Liver (tissue), 10 donors: ENCODE measurements at places on chromosomes 11 and 22. TPM values are rescaled to one million over a fixed set of nuclear protein-coding genes. Genes with fewer than 3 reads are reported as not detected.

- DNase-seq: no peak
Measured at GRCh38 chr11:117505285-117505970, 177.8 kb downstream of the CEP164 start.

The GDPD4 gene
- 0.08 TPM for total RNA-seq

DNA sequence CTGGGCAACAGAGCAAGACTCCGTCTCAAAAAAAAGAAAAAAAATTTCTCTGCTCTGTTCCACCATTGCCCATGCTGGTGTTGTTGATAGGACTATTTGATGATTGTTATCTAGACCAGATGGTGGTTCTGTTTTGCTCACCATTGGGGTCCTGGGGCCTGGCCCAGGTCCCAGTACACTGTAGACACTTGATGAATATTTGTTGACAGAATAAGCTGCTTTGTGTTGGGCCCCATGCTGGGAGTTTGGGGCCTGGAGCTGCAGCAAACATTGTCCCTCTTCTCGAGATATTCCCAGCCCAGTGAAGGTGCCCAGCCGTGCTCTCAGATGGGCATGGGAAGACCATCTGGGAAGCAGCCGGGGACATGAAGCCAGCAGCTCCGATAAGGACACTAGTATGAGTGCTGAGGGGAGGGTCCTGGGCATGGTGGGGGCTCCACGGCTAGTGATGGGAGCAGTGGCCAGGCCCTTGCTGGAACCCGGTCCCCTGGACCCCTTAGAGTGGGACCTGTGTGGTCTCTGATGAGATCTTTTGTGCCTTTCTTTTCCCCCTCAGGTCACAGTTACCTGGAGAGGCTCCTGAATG is 13.6 kb downstream of the INCENP start:
- DNase-seq: no peak

- no peak for DNase-seq
Measured at GRCh38 chr11:113255096-113255495, 59.3 kb upstream of the TTC12 start.

DNA sequence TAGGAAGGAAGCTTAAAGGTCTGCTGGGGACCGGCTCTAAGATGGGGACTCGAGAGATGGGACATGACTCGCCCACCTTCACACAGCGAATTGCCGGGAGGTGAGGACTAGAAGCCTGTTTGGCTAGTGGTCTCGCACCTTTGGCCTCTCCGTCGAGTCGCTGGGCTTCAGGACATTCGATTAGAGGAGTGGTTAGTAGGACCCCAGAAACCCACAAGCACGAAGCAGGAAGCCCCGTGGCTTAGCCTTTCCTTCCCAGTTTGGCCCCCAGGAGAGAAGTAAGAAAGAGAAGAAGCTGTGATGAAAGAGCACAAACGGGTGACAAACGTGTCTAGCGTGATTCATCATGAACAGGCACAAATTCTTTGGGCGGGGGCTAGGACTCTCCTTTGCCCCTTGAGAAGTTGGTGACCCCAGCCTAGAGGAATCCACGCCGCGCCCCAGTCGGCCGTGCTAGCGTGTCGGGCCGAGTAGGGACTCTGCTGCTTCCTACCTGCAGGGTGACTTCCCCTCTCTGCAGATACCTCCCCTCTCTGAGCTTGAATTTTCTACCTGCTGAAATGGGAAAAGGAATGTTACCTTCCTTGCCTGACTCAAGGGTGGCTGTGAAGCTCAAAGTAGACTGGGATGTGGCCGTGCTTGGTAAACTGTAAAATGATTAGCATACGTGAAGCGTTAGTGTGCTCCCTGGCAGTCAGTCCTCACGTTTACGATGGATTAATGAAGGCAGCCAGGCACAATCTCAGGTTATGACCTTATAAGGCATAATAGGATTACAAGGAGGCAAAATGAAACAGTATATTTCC is 1.1 kb upstream of the ADM start:
- DNase-seq: no peak

DNA sequence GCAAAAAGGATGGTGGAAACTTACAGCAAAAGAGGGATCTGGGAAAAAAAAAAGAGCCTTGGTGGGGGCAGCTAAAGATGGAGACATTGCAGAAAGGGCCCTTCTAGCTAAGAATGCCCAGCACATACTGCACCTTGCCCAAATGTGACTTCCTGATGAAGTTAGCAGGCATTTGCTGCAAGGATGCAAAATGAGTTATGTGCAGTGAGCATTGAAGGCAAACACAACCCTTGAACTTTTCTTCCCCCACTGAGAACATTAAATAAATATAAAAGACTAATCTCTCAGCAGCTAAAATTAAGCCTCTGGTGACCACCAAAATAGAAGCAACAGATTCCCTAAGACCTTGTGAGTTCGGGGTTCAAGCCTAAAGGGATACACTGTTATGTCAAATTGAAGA is 129.9 kb downstream of the ARL14EP start:
- no peak for DNase-seq

The OR52B6 gene
- not detected for total RNA-seq

DNA sequence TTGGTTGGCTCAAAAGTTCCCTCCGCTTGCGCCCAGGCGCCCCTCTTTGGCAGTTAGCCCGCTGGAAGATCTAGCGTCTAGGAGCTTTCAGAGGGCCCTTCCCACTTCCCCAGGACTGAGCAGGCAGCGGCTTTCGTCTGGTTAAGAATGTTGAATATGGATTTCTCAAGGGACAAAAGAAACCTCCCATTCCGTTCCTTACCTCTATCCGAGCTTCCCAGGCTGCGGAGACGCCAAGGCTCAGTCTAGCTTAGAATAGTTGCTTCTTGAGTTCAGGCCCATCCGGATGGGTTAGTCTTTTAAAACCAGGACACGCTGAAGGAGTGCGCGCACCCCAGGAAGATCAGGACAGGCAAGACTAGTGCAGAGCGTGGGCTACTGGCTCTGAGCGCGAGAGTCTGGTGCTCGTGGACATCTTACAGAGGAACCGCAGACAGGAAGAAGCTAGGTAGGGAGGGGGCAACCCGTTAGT is 1.6 kb downstream of the NELL1 start:
- DNase-seq: no peak
